ENCODE measurements at places on chromosomes 16 and 17.

DNA sequence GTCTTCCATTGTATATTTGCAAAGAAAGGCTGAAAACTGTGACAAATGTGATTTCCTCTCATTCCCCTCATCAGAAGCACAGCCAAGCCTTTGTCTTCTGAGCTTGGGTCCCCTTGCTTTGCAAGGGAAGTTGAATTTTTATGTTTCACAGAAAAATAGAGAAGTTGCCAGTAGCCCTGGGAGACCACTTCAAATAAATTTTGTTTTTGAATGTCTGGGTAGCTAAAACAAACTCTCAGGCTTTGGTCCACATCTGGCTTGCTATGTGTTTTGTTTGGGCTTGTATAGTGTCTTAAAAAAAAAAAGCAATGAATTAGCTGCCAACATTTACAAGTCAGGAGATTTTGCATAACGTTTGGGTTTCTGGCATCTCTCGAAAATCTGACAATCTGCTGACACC, 24.1 kb downstream of the PIK3R6 start:
- no peak for DNase-seq

GRCh38 chr17:66841328-66841727, 6.4 kb downstream of the CACNG5 start:
- DNase-seq, result no peak

GRCh38 chr17:50911890-50912289, 45.7 kb upstream of the TOB1 start:
- no peak for DNase-seq

DNA sequence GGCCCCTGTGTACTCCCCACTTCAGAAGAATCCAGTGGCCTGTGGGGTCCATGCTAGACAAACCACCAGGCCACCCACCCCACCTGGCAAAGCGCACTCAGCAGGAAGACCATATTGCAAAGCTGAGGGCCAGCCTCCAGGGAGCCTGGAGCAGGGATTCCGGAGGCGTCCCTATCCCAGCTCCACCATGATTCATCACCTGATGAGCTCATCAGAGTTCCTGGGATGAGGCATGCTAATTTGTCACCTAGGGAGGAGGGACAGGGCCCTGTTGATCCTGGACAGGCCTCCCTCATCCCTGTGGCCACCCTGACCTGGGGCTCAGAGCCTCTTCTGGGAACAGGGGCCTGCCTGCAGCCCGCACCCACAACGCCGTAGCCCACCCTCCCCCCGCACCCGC, 131.6 kb upstream of the PLCG2 start:
- DNase-seq, result no peak

GRCh38 chr17:8503807-8504206, 68.1 kb downstream of the NDEL1 start:
- no peak for DNase-seq

GRCh38 chr17:45145035-45145389, 3.3 kb upstream of the HEXIM1 start:
- no peak for DNase-seq

DNA sequence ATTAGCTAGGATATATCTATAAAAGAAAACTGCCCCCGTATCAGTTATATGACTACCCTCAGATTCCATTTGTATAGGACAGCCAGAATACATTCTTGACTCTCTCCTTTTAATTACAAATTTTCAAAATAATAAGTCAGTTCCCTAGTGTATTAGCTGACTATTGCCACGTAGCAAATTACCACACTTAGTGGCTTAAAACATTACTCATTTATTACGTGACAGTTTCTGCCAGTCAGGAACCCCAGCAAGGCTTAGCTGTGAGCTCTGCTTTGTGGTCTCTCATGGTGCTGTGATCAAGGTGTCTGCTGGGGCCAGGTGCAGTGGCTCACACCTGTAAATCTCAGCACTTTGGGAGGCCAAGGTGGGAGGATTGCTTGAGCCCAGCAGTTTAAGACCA, 13.9 kb upstream of the SCNN1B start:
- no peak for DNase-seq

- DNase-seq, result no peak
These were observed 6.8 kb upstream of the MED9 start for GRCh38 chr17:17469996-17470395.

GRCh38 chr17:41474863-41475262, 6.1 kb downstream of the KRT35 start:
- DNase-seq, result no peak

DNA sequence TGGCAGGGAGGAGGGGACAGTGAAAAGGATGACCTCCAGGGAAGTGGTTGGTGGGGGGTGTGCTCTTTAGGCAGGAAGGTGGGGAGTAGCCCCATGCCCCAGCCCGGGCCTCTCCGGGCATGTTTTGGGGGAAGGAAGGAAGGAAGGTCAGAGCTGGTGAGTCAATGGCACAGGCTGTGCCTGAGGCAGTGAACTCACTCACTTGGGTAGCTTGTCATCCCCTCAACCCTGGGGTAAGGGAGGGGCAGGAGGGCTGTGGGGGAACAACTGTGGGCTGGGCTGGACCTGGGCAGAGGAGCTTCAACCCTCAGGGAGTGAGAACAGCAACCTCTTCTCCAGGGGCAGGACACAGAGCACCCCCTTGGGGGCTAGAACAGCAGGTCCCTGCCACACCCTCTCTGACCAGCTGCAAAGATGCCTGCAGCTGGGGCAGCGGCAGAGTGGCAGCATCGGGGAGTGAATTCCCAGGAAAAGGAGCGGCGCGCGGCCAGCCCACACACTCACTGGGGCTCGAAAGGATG, 6.3 kb downstream of the CSF3 start:
- no peak for DNase-seq

DNA sequence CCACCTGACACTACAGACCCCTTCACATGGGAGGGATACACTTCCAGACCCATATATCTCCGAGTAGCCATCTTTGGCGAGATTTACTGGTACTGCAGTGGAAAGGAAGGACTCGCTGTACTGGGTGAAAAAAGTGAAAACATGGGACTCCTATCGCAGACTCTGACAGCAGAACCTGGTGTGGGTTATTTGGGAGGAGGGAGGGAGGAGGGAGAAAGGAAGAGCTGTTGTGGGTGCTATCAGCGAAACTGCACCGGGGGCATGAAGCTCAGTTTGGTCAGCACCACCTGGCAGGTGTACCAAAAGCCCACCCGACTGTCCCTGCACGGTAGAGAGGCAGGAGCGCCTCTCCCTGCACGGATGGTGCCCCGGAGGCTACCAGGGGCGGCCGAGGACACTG, 5.0 kb downstream of the HBQ1 start:
- no peak for DNase-seq

GRCh38 chr17:80552523-80552922, 7.9 kb downstream of the RPTOR start:
- no peak for DNase-seq

DNA sequence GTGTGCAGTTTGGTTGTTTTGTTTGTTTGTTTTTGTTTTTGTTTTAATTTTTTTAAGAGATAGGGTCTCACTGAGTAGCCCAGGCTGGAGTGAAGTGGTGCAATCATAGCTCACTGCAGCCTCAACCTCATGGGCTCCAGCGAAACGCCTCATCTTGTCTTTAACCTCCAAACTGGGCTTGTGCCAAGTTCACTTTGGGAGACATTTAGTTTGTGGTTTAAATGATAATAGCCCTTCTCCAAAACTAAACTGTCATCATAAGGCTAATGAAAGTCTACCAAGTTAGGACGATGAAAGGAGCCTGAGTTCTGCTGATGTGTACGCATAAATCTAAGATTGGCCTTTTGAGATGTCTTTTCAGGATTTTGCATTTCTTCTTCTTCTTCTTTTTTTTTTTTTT, 6.5 kb upstream of the CARD14 start:
- DNase-seq, result no peak

GRCh38 chr17:40694584-40694983, 9.0 kb downstream of the KRT24 start:
- no peak for DNase-seq

DNA sequence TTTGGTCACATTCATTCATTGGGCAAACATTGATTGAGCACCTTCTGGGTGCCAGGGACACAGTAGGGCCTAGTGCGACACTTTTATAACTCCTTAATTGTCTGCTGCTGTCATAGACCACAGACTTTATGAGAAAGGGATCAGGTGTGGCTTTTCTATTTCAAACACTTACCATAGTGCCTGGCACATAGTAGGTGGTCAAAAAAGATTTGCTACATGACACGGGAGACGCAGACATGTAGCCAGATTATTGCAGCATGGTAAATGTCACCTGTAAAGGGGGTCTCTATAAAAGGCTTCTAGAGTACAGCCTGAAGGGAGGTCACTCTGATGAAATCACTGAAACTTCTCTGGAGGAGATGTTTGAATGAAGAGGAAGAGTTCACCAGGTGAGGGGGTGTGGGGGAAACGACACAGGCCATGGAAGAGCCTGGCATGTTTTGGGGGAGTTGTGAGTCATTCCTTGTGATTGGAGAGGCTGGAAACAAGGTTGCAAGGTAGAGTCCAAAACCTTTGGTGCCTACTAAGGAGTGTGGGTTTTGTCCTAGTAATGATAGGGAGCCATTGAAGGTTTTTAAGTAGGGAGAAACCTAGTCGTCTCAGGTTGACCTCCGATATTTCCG, 1.6 kb downstream of the RSAD1 start:
- DNase-seq, result no peak

GRCh38 chr16:1435921-1436697, 5.2 kb downstream of the PERCC1 start:
- DNase-seq, result no peak

GRCh38 chr17:37605813-37606505, 3.3 kb downstream of the SYNRG start:
- DNase-seq, result no peak

DNA sequence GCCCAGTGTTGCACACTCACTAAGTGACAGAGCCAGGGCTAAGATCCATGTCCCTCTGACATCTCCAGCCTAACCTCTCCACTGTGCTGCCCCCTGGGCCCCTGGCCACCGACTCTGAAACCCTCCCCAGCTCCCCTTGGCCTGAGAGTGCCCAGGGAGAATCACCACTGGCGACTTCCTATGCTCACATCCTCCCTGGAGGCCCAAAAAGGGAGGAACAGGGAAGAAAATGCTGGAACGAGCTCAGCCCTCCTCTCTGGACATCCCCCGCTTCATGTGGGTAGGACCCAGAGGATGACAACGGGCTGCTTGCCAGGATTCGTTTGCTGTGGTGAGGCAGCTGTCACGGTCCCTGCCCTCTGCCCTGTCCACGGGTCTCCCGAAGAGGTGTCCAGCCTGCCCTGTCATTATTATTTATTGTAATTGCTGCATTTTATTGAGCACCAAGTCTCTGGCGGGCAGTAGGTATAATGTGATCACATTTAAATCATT, 153.5 kb upstream of the RPL38 start:
- DNase-seq, result no peak

- peak; percentile 61 for DNase-seq
These were observed 10.5 kb downstream of the CEP295NL start for GRCh38 chr17:78892520-78892919.

DNA sequence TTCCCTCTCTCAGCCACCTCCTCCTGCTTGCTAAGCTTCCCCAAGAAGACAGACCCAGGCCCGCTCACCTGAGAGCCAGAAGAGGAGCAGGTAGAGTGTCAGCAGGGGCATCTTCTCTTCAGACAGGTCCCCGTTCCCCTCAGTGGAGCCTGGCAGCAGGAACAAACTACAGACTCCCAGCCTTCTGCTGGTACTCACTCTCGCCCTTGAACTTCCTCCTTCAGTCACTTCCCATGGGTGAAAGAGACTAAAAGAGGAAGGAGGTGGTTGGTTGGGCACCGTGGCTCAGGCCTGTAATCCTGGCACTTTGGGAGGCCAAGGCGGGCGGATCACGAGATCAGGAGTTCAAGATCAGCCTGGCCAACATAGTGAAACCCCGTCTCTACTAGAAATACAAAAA, at the start of gene CD300LF:
CD300LF (minus strand) TSS at position 168 of the 400 bp plus-strand sequence; CDS start at position 111, 57 bp downstream.
- DNase-seq, result no peak

DNA sequence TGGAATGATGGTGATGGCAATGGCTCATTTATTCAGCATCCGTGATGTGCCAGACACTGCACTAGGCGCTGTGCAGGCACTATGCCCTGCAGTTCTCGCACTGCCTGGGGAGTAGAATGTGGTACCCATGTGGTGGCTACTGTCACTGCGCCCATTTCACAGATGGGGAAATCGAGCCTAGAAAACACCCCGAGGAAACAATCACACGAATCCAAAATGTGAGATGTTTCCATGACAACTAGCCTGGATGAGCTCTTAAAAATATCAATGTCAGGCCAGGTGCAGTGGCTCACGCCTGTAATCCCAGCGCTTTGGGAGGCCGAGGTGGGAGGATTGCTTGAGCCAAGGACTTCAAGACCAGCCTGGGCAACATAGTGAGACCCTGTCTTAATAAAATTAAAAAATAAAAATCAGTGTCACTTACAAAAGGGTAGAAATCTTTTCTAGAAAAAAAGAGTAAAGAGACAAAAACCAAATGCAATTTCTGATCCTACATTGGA, 57.9 kb upstream of the TNRC6A start:
- no peak for DNase-seq
